ENCODE measurements at places on chromosomes 1 and 21.

GRCh38 chr1:25030674-25031589 lies 100.9 kb upstream of the RUNX3 start:
- peak; percentile 30 for DNase-seq

GRCh38 chr1:29473161-29473855 lies 237.0 kb downstream of the PTPRU start:
- no peak for DNase-seq

DNA sequence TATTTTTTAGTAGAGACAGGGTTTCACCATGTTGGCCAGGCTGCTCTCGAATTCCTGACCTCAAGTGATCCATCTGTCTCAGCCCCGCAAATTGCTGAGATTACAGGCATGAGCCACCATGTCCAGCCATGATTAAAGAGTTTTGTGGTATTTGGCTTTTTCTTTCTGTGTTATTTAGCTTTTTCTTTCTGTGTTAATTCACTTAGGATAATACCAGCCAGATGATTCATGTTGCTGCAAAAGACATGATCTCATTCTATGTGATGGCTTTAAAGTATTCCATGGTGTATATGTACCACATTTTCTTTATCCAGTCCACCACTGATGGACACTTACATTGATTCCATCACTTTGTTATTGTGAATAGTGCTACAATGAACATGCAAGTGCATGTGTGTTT lies 1135.2 kb downstream of the AMY1C start:
- DNase-seq = no peak

DNA sequence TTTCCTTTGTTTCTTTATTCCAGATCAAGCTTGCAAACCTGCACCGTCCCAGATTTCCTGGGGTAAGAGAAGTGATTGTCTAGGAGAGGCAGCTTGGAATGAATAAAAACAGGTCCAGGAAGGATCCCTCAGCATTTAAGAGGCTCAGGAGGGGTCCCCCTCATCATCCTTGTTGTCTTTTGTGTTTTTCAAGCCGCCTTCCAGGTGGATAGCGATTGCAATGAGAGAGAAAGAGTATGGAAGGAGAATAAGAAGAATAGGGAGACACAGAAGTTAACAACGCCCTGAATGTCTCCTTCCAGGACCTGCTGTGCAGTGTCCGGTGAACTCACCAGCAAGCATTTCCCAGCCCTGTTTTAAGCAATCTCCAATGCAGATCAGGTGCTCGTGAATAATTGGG lies 8.5 kb downstream of the ERG start:
- DNase-seq = no peak

DNA sequence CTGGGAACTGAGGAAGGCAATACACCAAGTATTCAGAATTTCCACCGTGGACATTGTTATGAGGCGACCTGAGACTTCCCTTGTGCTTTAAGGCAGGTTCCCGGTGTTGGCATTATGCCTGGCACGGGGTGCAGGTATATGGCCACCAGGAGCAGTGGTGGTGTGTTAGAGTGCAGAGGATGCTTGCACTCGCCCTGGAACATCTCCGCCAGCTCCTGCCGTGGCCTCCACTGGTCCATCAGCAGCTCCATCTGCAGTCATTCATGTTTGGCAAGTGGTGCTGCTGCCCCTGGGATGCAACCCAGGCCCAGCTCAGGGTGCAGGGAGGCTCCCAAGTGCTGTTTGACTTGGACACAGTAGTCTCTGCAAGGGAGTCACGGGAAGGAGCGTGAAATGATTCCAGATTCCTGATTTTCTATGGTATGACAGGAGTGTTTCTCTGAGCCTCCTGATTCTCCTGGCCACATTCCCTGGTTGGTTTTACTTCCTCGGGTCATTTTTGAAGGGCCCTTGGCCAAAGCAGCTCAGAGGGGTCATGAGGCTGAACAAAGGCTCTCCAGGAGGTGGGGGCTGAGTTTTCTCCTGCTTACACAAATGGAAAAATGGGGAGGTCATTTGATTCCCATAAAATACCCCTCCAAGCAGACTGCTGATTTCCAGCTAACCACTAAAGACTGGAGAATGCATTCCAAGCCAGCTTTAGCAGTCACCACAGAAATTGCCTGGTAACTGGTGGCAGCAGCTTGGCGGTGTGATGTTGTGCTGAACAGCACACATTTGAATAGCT lies 60.4 kb upstream of the PSEN2 start:
- DNase-seq = no peak

- DNase-seq = no peak
Observed at GRCh38 chr1:93554883-93555872, 107.3 kb downstream of the FNBP1L start.

- DNase-seq = no peak
Observed at GRCh38 chr1:30133414-30134055, 589.9 kb downstream of the MATN1 start.

All from fibroblast of mammary gland (primary cell).